ENCODE measurements at places on chromosomes 11 and 22.

DNA sequence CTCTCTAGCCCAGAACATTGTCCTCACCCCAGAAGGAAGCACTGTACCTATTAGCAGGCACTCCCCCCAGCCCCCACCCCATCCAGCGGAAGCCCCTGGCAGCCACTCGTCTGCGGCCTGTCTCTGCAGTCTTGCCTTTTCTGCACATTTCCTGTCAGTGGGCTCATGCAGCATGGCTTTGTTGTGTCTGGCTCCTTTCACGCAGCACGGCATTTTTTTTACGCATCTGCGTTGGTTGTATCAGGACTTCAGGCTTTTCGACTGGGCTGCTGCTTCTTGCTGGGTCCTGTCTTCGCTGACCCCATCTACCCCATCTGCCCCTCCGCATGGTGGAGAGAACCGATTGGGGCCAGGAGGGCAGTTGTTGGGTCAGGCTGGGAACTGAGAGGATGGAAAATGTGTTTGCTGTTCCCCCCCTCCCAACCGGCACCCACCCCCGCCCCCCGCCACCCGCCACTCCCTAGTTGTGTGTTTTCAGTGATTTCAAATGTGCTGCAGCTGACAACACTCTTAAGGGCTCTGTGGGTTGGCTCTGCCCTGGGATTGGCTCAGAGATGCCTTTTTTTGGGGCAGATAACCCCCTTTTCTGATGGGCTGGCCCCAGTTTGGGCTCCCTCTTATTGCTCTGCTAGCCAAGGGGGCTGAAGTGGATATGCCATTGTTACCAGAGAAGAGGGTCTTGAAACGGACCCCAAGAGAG lies 110.0 kb downstream of the KIAA1671 start:
- DNase-seq, result no peak

- no peak for DNase-seq
These were observed 94.5 kb upstream of the BLID start for GRCh38 chr11:122210367-122210997.

DNA sequence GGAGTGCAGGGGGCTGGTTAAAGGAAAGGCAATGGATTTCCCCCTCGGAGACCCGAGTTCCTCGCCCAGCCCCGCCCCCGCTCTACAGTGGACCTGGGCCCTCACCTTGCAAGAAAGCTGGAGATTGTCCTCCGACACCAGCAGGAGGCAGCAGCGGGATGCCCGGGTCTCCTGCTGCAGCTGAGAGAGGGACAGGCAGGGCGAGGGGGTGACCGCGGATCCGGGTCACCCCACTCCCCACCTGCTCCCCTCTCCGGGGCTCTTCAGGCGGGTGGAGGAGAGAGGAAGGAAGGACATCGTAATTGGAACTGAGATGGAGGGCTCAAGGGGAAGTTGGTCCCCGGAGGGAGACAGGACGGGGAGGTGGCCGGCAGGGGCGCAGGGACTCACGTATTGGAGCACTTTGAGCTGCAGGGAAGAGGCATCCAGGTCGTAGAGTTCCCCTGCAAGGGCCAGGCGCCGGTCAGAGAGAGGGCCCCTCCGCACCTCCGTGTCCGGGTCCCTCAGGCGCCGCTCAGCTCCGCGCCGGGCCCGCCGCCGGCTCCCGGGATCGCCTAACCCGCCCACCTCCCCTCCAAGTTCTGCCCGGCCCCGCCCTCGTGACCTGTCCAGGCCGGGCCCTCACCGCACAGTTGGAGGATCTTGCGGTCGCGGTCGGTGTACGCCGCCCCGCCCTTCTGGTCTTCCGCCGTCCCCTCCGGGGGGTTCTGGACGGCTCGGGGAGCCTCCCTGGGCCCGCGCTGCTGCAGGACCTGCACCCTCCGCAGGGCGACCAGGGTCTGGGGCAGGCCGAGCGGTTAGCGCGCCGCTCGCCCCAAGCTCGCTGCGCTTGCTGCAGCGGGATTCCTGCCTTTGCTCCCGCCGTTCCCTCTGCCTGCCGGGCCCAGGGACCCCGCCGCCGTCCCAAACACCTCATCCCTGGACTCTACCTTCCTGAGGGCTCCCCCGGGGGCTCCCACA lies 84.1 kb downstream of the PDE2A start:
- DNase-seq, result no peak

DNA sequence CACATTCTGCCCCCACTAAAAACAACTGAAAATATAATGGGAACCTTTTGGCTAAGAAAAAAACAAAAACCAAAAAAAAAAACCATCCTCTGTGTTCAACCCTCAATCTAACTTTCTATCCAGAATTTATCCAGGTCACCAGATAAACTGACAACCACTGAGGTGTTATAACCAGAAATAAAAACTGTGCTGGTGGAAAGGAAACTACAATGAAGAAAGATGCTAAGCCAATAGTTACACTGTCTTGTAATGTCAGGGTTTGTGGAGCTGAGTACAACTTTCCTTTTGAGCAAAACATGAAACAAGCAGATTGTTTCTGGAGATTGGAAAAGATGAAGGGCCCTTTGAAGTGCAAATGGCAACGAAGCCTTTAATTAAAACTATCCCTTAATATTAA lies 50.8 kb downstream of the PRDM10 start:
- no peak for DNase-seq

DNA sequence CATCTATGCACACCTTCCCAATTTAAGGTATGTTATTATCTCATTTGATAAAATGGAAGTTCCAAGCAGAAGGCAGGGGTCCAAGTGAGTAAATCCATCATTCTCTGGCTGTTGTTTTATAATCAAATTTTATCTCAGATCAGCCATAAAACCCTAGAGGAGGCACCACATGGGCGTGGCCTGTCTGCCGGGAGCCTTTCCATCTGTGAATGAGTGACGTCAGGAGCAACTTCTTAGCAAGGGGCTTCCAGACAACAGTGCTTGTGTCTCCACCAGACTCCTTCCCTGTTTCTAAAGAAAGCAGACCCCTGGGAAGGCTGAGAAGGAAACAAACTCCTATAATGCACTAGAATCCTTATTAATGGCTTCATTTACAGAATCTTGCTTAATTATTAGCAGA lies 13.5 kb downstream of the SEZ6L start:
- no peak for DNase-seq

DNA sequence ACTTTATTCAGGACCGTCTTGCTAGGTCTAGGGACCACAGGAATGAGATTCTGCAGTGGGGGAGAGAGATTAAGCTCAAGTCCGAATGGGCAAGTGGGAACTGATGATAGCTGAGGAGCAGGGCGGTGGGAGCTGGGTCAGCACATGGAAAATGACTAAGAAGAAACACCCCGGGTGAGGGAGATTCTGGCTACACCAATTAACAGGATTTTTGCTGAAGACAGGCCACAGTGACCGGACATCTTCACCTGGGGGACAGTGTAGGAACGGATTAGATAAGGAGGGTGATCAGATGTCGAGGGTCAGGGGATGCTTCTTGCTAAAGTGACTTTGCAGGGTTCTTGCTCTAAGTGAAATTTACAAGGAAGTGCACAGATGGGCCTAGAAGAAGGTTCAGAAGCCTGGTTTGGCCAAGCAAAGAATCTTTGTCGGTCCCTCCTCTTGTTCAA lies 8.5 kb upstream of the DGCR8 start:
- no peak for DNase-seq

DNA sequence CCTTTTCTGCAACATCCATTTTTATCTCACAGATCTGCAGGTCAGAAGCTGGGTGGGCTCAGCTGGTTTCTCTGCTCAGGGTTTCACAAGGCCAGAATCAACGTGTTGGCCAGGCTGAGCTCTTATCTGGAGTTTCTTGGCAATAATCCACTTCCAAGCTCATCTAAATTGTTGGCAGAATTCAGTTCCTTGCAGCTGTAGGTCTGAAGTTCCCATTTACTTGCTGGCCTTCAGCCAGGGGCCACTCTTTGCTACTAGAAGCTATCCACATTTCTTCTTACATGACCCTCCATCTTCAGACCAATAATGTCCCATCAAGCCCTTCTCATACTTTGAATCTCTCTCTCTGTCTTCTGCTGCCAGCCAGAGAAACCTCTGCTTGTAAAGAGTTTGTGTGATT lies 103.5 kb downstream of the WNT11 start:
- DNase-seq, result no peak

GRCh38 chr22:28268171-28268570 lies 349.1 kb upstream of the PITPNB start:
- DNase-seq, result no peak

DNA sequence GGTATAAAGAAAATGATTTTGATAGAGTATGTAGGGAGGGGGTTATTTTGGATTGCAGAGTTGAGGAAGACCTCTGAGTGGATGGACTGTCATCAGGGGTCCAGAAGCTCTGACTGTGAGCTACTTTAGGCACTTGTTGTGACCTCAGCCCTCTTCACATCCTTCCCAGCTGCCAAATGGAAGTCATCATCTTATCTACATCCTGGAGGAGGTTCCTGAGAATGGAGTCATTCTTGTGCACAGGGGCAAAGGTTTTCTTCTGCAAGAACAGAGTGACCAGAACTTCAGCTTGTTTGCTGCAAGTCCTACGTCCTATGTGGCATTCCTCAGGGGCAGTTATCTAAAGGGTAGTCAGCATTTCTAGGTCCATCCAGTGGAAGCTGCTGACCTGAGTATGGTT lies 393.8 kb downstream of the AASDHPPT start:
- no peak for DNase-seq

DNA sequence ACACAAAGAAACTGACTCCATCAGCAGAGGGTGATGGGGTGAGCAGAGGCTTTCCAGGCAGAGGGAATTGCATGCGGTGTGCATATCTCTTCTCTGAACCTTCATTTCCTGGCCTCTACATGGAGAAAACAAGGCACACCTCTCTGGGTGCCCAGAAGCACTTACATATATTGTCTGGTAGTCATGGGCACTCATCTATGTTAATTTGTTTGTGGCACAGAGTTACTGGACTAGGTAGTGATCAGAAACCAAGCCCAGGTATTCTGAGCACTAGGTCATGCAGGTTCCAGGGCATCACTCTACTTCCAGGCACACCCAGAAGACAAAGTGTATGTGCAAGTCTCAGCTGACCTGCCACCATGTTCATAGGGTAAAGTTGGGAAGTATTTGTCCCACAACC lies 56.5 kb downstream of the FZD4 start:
- DNase-seq, result no peak

- DNase-seq, result no peak
These were observed 12.6 kb upstream of the PRDM11 start for GRCh38 chr11:45133878-45134277.

DNA sequence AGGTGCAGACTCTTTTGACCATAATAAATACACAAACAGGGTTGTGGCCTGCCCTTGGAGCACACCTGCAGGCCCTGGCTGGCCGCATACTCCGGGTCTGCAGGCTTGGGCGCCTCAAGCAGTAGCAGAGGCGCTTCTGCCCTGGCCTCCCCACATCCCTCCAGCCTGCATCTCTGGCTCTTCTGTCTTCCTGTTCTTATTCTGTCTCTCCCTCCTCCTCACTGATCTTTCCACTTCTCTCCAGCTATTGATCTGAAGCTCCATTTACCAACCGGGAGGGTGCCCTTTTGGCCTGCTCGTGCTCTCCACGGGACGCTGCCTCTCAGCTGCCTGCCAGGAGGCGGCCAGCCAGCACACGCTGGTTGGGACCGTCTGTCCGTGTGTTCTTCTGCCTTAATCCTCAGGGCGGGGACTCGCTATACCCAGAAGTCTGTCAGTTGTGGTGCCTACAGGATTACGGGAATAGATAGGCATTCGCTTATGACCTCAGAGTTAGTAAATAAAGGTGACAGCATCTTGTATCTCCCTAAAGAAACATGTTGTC lies 5.2 kb downstream of the UPB1 start:
- DNase-seq, result peak; percentile 18

DNA sequence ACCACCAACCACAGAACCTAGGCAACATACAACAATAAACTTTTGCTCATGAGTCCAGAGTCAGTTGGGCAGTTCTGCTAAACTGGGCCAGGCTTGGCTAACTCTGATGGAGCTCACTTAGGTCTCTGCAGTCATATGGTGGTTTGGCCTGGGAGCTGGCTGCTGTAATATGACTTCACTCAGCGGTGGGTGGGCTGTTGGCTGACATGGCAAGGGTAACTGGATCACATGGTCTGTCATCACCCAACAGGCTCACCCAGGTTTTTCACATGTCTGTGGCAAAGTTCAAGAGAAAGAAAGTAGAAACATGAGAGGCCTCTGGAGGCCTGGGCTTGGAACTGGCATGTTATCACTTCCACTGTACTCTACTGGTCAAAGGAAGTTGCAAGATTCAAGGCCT lies 43.2 kb upstream of the CLMP start:
- no peak for DNase-seq

GRCh38 chr22:43213051-43213450 lies 26.1 kb upstream of the TTLL12 start:
- no peak for DNase-seq

DNA sequence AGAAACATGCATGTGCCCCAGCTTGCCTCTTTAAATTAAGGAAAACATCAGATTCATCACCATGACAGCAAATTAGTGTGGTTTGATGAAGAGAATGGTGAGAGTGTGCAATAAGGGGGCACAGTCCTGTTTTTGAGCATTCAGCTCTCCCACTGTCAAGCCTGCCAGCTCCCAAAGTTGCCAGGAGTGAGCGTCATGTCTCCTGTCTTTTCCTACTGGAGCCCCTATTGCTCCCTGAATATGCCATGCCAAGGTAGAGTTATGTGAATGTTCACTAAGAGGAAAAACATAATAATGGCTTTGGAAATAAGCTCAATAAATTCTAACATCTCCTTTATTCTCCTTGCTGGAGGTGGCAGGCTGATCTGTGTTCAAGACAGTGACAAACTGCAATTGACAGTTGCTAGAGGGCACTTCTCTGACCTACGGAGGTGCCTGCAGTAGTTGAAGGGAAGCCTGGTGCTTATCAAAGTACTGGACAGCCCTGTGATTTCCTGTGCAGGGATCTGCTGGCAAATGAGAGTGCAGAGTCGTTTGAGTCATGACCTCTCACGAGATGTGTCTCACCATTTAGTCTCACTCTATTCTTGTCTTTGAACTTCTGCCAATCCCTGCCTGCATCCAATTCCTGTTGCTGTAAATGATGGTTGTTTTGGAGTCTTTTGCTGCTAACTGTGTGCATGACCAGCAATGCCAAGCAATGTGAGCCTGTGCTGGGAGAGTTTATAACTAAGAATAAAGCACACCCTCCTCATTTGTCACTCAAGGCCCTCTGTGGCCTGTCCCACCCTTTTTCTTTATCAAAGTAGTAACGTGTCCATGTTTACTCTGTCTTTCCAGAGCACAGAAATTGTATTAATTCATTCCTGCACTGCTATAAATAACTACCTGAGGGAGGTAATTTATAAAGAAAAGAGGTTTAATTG lies 34.8 kb downstream of the MRGPRX2 start:
- DNase-seq, result peak; percentile 3

DNA sequence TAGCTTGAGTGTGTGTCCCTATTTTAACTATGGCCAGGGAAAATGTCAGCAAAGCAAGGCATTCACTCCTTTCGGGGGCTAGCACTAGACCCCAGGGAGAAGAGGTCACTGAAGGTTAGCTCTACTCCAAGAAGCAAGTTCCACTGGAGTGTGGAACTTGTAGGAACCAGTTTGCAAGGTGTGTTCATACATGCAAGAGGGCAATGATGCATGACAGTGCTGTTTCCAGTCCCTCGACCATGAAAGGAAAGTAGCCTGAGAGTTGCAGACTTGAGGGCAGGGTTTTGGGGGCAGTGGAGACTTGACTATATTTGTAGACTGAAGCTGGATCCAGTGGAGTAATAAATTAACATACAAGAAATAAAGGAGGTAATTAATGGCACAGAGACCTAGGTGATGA lies 21.6 kb upstream of the SLC36A4 start:
- no peak for DNase-seq

GRCh38 chr22:49906799-49907290 lies 11.4 kb downstream of the ALG12 start:
- DNase-seq, result no peak
